ENCODE measurements at places on chromosomes 6 and 20. TPM values are rescaled to one million over a fixed set of nuclear protein-coding genes. Genes with fewer than 3 reads are reported as not detected.
A peak's percentile ranks its signal among the peaks of the same experiment; 100 is the strongest.

DNA sequence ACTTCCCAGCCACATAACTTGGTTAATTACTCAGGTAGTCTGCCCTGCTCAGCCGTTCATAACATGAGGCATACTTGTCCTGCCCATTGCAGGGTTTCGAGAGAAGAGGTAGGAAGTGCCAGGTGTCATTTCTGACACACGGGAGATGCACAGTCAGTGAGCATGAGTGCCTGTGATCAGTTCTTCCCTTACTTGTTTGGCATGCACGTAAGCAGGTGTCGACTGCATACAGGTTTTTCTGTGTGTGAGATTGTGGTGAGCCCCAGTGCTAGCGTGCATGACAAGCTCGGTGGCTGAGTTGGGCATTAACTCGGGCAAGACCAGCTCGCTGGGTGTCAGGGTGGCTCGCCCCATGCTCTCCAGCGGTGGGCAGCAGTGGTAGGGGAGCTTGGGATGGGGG is 51.2 kb upstream of the SLC22A1 start:
- H3K4me3 ChIP-seq, result no peak overlapping the region
- H3K27me3 ChIP-seq, result no peaks in the 10 kb centered on the region

GRCh38 chr6:131721161-131721560 is 10.3 kb upstream of the CTAGE9 start:
- H3K4me1 ChIP-seq, result no peaks in the 10 kb centered on the region
- H3K36me3 ChIP-seq, result no peaks in the 10 kb centered on the region
- no peak overlapping the region for H3K27ac ChIP-seq

DNA sequence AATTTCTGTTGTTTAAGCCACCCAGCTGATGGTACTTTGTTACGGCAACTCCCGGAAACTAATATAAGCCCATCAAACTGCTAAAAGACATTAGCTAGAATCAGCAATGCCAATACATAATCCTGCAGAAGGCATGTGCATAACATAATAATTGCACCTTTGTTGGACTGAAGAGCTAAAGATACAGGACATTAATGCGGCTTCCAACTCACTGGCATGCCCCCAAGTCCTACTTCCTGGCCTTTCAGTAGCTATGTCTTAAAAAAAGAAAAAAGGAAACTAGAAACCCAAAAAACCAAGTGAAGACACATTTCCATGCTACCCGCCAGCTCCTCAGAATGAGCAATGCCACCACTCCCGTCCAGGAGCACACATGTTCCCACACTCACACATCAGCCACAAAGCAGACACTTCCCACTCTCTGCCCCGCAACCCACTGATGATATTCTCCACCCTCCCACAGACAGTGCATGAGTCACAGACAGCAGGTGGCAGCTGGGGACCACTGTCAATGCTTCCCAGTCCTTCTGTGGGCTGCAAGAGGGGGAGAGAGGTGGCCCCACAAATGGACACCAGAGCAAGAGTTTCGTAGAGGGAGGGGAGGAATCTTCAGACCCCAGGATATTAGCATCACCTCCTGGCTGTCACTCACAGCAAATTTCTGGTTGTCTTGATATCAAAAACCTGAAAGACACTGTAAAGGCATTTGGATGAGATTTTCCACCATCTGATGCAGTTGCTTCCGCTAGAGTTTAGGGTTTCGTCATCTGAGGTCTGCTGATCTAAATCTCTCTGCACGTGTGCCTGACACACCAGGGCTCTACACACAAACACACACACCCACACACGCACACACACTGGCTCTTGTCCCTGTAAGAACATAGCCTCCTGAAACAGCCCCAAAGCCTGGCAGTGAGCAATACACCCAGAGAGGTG is 32.8 kb downstream of the GFOD1 start:
- H3K27me3 ChIP-seq, result no peaks in the 10 kb centered on the region
- no peak overlapping the region for H3K27ac ChIP-seq
- DNase-seq, result peak; percentile 42
- peaks cover 22% of the 10 kb centered on the region for H3K4me1 ChIP-seq
- H3K4me3 ChIP-seq, result no peak overlapping the region

The ADGRB3 gene
- 0.12 TPM for polyA plus RNA-seq
